ENCODE measurements at places on chromosomes 11 and 22. TPM values are rescaled to one million over a fixed set of nuclear protein-coding genes. Genes with fewer than 3 reads are reported as not detected.

DNA sequence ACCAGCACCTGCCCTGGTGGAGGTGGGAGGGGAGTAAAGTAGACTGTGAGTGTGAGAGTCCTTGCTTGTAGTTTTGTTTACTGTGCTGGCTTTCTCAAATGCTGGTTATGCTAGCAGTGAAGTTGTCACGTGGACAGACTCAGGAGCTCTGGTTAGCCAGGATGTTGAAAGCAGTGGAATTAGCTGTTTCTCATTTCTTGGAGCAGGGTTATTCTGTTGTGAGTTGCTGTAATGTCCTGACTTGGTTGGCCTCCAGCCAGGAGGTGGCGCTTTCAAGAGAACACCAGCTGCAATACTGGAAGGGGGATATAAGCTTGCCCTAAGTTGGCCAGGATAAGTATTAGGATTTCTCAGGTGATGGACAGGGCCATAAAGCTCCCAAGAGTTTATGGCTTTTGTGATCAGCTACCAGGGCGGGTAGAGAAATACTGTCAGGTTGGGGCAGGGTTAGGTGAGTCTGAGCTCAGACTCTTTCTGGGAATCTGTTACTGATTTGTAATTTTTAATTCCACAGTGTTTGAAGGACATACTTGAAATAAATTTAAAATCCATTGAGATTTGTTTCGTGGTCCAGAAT lies 13.7 kb downstream of the CYP2D6 start:
- DNase-seq = peak; percentile 37
- no peaks in the 10 kb centered on the region for H3K36me3 ChIP-seq
- H3K4me1 ChIP-seq = no peaks in the 10 kb centered on the region

Gene IL10RA
- total RNA-seq = 12.2 TPM

GRCh38 chr11:19889531-19889930 lies 176.9 kb downstream of the NAV2 start:
- DNase-seq = no peak
- H3K4me3 ChIP-seq = no peak overlapping the region
- no peaks in the 10 kb centered on the region for H3K27me3 ChIP-seq
- H3K4me1 ChIP-seq = no peaks in the 10 kb centered on the region
- H3K27ac ChIP-seq = no peak overlapping the region

DNA sequence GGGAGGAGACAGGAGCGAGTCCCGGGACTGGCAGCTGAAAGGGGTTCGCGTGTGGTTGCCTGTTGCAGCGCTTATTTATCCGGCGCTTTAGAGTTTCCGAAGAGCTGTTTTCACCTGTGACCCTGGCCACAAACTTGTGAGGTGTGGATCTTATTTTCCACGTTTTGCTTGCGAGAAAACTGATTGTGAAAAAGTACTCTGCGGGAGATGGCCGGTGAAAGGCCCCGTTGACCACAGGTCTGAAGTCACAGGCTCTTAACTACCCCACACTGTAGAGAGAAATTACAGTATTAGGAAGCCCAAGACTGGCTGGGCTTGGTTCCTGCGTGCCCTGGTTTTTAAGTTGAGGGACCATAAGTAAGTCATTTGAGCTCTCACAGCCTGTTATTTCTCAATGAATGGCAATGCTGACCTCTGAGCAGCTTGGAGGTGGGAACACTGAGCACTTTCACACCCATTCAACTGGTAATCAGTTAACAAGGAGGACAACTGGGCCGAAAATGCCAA lies 379 bp upstream of the RAB38 start:
- H3K4me1 ChIP-seq = no peaks in the 10 kb centered on the region
- H3K27me3 ChIP-seq = no peaks in the 10 kb centered on the region
- peak overlapping the region; percentile 41 for H3K4me3 ChIP-seq
- H3K36me3 ChIP-seq = no peaks in the 10 kb centered on the region

- DNase-seq = no peak
- H3K4me3 ChIP-seq = no peak overlapping the region
- no peaks in the 10 kb centered on the region for H3K27me3 ChIP-seq
- peaks cover 9% of the 10 kb centered on the region for H3K36me3 ChIP-seq
- no peak overlapping the region for H3K27ac ChIP-seq
Measured at GRCh38 chr11:126403022-126403581, 47.6 kb downstream of the ST3GAL4 start.

Gene RPS6KA4
- total RNA-seq = 6.6 TPM

GRCh38 chr11:65103476-65103875 lies 7.5 kb downstream of the VPS51 start:
- H3K36me3 ChIP-seq = no peaks in the 10 kb centered on the region
- H3K4me1 ChIP-seq = no peaks in the 10 kb centered on the region
- no peak for DNase-seq

DNA sequence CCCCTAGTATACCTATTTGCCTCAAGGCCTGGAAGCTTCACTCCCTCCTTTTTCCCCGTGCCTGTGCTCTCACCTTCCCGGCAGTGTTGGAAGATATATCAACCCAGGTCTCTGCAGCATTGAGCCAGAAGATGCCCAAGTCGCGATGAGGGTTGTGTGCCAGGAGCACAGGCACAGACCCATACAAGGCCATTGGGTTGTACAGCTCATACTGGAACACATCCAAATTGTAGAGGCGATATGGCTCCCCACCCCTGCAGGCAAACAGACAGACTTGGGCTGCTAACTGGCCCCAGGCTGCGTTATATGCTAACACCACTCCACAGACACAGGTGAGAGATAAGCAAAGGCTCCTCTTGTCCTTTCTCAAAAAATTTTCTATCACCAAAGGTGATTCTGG lies 10.7 kb upstream of the B3GAT3 start:
- DNase-seq = no peak
- H3K27ac ChIP-seq = no peak overlapping the region
- no peaks in the 10 kb centered on the region for H3K27me3 ChIP-seq

Gene MRGPRF
- 2.0 TPM for total RNA-seq

Gene KCNE3
- 5.4 TPM for total RNA-seq

DNA sequence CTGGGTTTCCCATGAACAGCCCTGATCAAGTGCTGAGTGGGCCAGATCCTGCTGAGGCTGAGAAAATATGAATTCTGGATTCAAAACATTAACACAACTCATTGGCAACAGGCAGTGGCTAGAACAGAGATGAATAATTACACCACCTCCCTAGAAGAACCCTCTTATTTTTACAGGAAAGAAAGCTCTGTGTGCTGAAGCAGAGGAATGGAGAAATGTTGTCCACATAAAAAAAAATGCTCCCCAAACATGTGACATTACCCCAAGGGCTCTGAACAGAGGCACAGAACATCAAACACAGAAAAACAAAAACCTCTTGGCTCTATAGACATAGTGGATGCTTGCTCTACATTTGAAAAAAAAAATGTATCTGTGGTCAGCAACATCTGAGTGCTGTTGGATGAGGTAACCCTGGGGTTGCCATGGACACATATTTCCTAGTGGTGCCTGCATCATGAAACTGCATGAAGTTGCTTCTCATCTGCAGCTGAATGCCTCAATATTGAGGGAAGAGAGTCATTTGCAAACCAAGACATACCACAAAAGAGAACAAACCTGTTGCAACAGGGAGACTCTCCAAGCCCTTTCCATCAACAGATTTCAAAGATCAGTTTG lies 98.8 kb downstream of the SNX19 start:
- H3K4me1 ChIP-seq = no peaks in the 10 kb centered on the region
- H3K27me3 ChIP-seq = no peaks in the 10 kb centered on the region
- no peaks in the 10 kb centered on the region for H3K36me3 ChIP-seq
- no peak for DNase-seq
- H3K4me3 ChIP-seq = no peak overlapping the region
